HEK293T (cell line): ENCODE measurements at places on chromosomes 5 and 9.

- no peak for DNase-seq
Observed at GRCh38 chr9:14401911-14402310, 88.0 kb upstream of the NFIB start.

DNA sequence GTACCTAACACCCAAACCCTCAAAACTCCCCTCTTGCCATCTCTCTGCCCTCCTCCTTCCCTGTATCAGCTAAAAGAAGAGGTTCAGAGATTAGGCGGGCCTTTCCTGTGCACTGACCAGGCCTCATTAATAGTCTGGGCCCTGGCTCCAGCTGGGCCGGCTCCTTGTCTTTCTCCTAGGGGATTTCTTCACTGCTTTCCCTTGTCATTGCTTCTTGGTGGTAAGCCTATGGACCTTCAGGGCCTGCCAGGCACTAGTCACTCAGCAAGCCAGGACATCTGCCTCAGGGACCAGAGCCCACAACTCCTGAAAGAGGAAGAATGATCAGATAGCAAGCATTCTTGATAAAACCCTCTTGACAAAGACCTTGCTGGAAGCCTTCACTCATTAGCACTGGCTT is 50.9 kb downstream of the MRRF start:
- no peak for DNase-seq

GRCh38 chr9:137294681-137295237 is 7.3 kb downstream of the NRARP start:
- DNase-seq = no peak

- DNase-seq = no peak
Observed at GRCh38 chr9:7907551-7908337, 108.2 kb upstream of the DMAC1 start.

DNA sequence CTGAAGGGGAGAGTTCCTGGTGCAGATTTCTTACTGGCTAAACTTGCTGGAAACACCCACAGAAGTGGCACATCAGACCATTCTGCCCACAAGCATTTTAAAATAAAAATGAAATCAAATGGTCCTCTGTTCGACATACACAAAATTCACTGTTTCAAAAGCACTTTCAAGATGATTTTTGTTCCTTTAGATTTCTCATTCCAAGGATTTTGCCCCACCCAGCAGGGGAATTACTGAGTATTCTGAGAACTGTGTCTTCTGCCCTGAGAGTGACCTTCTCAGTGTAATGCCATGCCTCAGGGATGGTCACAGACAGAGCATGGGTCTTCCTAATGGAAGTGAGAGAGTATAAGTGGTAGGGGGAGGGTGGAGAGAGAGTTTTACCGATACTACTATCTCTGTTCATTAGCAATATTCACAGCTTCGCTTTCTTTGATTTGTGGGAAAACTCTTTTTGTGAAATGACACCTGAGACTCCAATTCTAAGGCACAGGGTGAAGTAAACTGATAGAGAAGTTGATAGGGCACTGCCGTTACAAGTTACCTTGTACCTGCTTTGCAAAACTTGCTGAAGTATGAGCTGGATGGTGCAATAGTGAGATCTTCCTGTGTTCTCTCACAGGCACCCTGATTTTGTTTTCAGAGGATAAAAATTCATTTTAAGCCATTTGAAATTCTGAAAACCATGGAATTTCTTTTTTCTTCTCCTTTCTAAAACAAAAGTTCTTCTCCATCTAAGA is 95.8 kb upstream of the CD180 start:
- no peak for DNase-seq

GRCh38 chr5:95773335-95774059 is 42.4 kb downstream of the RHOBTB3 start:
- no peak for DNase-seq

DNA sequence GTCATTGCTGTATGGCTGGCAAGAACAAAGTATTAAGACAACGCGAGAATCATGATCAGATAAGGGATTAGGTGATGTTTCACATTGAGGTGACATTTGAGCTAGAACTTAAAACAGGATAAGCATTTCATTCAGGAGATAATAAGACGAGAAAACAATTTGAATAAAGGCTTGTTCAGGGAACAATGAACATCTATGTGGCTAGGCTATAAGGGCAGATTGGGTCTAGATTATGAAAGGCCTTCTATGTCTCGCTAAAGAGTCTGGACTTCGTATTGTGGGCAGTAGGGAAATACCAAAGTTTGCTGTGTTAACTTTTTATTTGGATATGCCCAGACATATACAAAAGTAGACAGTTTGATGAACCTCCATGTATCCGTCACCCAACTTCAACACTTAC is 6.9 kb downstream of the MRPL22 start:
- DNase-seq = no peak
